Left ventricle myocardium inferior (tissue), 1 donor: ENCODE measurements at places on chromosomes 3 and 15.

DNA sequence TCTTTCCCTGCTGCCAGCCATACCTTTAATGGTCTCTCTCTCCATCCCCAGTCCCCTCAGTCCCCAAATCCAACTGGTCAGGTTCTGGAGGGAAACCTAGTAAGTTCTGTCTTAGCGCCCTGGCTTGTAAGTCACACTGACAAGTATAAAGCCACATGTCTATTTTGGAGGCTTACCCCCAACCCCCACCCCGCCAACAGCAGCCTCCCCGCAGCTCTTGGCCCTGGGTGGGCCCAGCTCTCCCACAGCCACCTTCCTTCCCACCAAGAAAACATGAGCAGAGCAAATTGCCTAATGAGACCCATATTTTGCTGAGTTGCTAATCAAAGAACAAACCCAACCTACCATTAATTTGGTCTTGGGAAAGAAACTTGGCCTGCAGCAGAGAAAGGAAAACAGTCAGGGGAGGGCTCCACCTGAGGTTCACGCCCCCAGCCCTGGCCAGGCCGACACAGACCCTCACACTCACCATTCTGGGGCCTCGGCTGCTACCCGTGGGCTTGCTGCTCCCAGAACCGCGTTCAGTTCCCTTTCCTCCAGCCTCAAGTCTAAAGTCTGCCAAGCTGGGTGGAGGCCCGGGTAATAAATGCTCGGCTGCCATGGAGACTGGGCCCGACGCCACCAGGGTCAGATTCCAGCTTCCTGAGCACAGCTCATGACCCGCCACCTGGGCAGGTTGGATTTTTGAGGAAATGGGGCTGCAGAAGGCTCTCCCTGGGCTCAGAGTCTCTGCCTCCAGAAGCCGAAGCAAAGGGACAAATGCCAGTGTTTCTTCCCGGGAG lies at the start of gene CALML4:
Gene CALML4 (minus strand): TSS at position 557 of the 782 bp plus-strand sequence. CDS start 85 bp downstream, at position 472.
- DNase-seq: peak; percentile 69

- DNase-seq: no peak
Measured at GRCh38 chr3:139548801-139549200, 9.3 kb upstream of the RBP1 start.

DNA sequence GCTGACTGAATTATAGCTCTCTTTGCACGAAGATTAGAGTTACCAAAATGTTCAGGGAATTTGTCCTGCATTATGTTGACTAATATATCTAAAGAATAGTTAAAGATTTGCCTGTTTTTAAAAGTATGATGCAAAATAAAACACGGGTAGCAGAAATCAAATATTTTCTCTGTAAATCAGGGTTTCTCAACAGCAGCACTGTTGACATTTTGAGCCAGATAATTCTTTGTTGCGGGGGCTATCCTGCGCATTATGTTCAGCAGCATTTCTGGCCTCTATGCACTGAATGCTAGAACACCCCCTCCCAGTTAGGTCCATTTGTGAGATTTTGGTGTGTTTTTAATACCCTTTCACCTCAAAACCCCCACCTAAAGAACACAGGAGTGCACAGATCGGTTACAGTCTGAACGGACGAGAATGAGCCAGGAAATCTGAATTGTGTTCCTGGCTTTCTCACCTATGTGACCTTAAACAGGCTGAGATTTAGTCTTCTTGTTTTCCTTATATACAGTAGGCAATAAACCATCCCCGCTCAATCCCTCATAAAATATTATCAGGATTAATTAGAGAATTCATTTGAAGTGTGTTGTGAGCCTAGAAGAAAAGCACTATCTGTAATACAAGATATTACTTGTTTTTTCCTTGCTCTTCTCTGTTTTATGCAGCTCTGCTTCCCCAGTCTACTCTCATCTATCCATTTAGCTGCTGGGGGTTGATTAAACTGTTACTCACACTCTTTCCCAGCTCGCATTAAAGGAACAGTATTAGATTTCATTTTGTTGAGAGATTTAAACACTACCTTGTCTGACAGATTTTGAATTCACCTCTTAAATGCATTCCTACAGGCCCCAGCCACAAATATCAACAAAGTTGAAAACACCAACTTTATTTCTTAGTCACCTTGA lies 247.5 kb upstream of the GOLIM4 start:
- no peak for DNase-seq

GRCh38 chr3:103295974-103296570 lies 861.3 kb downstream of the ZPLD1 start:
- no peak for DNase-seq

DNA sequence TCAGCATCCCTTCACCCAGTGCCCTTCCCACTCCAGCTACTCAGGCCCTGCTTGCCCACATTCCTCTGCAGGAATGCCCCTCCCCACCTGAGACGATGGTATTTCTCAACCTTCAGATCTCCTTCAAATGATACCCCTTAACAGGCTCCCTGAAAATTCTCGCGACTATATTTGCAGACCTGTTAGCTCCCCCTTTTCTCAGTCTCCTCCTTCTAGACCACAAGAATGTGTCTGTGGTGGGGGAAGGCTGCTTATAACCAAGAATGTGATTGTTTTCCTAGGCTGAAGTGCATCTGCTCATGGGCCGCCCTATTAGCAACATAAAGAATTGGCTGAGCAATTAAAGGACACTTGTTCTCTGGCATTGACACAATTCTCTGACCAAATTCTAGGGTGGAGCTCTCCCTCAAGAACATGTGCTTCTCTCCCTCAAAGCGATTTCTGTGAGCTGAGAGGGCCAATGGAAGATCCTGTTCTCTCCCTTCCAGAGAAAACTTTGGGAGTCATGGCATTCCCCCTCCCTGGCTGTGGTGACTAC lies 19.1 kb upstream of the LIMD1 start:
- no peak for DNase-seq

DNA sequence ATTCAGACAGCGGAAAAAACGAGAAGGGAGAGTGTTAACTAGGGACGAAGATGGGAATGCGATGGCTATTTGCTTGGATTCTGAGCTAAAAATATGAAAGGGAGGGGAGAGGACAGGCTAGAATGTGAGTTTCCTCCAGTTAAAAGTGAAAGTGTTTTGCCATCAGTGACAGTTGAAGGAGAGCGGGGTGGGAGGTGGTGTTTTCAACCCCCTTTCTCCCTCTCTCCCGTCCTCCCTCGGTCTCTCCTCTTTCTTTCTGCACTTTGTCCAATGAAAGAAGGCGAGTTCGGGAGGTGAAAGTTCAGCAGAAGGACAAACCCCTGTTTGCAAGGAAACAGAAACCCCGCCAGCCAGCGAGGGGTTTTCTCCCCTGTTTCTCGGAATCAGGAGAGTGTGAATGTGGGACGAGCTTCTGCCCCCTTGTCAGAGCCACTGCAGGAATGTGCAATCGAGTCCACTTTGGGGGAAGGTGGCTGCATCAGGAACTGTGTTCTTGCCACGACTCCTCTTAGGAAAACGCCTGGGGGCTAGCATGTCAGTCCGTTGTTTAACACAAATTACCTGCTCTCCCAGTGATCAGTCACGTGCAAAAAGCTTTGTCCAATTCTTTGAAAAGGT lies 975 bp upstream of the FOXP1 start:
- peak; percentile 29 for DNase-seq

- DNase-seq: no peak
Measured at GRCh38 chr3:62375655-62376453, 2.5 kb upstream of the FEZF2 start.

DNA sequence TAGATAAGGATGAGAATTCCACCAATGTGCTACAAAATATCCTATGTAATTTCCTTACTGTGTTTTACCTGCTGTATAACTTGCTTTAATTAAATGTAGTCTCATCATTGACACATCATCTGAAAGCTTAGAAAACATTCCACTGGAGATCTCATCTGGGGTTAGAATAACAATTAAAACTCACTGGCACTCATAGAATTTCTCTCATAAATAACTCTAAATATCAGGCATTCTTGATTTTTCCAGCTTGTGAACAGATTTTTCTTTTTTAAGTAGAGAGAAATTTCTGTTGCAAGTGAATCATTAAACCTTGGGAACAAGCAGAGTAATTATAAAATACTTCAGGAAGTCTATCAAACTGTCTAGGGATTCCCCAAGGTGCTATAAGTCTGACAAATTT lies 843.8 kb downstream of the NAALADL2 start:
- DNase-seq: no peak

- DNase-seq: peak; percentile 31
Measured at GRCh38 chr3:123523023-123523412, 61.8 kb downstream of the HACD2 start.

GRCh38 chr3:22147161-22147560 lies 396.2 kb upstream of the ZNF385D start:
- DNase-seq: no peak

DNA sequence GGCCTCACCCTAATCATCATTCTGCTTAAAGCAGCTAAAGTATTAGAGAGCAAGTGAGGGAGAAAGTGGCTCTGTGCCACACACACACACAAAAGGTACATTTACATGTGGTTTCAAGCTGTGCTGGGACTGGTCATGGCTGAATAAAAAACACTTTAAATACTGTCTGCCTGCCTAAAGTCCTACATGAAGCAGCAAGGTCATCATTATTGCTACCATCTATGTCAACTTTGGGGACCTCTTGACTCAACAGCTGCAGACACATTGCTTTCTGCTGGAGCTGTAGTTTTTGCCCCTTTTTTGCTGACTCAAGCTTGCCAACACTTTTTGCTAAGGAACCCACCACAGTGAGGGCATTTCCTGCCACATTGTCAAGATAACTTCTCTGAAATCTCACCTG lies 1237.9 kb downstream of the ROBO2 start:
- no peak for DNase-seq

DNA sequence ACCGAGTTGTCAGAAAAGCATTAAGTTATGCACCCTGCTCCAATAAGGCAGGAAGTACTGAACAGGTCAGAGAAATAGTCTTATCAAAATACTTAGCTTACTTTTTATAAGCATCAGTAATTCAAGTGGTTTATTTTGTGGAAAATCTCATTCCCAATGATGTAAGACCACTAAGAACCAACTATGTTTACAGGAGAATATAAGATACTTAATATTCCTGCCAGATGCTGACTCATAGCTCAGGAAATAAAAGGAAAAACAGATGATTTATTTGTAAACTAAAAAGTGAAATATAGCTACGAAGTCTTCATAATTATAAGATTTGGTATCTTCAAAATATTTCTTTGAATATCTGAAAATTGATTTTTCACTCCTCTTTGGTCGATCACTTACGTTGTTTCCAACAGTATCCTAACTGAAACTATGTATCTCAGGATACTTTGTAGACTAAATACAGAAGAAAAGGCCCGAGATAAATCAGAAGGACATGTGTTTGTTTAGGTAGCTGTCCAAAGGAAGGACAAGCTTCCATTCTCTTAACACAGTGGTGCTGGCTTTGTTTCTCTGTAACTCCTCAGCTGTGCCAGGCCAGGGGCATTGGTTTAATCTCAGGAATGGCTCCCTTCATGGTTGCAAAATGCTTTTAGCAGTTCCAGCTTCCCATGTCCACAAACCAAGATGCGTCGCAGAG lies 295.8 kb downstream of the GBE1 start:
- no peak for DNase-seq

DNA sequence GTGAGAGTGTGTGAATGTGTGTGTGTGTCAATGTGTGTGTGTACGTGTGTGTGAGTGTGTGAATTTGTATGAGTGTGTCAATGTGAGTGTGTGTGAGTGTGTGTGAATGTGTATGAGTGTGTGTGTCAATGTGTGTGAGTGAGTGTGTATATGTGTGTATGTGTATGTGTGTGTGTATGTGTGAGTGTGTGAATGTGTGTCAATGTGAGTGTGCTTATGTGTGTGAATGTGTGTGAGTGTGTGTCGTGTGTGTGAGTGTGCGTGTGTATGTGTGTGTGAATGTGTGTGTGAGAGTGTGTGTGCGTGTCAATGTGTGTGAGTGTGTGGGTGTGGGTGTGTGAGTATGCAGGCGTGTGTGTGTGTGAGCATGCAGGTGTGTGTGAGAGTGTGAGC lies 93.5 kb upstream of the ALDH1A3 start:
- no peak for DNase-seq

GRCh38 chr3:11721479-11721878 lies 77.8 kb upstream of the VGLL4 start:
- no peak for DNase-seq

- DNase-seq: no peak
Measured at GRCh38 chr3:148884261-148884660, 19.2 kb downstream of the CPA3 start.

DNA sequence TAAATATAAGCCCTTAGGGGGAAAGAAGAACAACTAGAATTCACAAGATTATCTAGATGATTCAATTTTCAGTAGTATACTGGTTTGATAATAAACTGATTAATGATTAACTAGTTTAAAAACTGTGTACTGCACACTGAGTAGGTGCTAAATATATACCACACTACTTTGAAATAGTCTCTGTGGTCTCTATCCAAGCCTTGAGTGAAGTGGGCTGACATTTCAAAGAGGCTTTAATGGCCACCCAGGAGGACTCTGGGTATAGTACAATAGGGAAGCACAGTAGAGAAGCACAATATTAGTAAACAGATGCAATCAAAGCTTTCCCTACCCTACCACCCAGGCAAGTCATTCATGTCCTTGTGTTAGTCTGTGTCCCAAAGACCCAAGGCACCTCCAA lies 46.7 kb downstream of the FILIP1L start:
- DNase-seq: no peak

GRCh38 chr3:158140396-158140795 lies 30.5 kb downstream of the RSRC1 start:
- no peak for DNase-seq

DNA sequence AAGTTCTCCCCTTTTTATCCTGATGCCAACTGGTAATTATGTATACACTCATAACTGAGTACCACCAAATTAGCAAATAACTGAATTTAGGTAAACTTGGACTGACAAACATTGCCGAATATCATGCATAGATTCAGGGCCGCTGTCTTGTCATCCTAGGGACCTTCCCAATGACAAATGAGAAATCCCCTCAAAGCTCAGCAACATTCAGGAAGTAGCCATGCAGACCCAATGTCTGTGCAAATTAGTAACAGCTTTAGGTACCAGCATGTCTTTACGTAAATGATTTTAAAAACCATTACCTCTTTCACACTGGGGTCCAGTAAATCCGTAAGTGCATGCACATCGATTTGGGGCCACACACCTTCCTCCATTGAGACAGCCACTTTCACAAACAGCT lies 49.5 kb downstream of the FBN1 start:
- no peak for DNase-seq

- DNase-seq: no peak
Measured at GRCh38 chr15:98231696-98232440, 271.4 kb downstream of the ARRDC4 start.

- no peak for DNase-seq
Measured at GRCh38 chr3:7841451-7841850, 660.2 kb upstream of the LMCD1 start.

DNA sequence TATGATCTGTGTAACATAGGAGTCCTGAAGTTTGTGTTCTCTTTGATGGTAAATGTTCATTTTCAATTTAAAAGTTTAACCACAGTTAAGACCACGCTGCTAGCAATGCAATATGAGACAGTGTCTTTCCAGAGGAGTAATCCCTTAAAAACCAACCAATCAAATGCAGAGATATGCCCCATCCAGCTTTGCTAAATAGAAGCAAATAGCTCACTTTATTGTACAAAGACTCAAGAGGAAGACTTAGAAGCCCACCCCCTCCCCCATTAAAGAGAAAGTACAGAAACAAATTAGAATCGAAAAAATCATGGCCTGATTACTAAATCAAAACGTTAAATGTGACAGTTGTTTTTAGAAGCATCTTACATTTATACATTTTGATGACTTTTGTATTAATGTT lies 2.1 kb upstream of the ANP32A start:
- no peak for DNase-seq
